ENCODE measurements at places on chromosomes 4 and X.

GRCh38 chr4:121108557-121108956 lies 36.2 kb upstream of the NDNF start:
- no peak for DNase-seq

DNA sequence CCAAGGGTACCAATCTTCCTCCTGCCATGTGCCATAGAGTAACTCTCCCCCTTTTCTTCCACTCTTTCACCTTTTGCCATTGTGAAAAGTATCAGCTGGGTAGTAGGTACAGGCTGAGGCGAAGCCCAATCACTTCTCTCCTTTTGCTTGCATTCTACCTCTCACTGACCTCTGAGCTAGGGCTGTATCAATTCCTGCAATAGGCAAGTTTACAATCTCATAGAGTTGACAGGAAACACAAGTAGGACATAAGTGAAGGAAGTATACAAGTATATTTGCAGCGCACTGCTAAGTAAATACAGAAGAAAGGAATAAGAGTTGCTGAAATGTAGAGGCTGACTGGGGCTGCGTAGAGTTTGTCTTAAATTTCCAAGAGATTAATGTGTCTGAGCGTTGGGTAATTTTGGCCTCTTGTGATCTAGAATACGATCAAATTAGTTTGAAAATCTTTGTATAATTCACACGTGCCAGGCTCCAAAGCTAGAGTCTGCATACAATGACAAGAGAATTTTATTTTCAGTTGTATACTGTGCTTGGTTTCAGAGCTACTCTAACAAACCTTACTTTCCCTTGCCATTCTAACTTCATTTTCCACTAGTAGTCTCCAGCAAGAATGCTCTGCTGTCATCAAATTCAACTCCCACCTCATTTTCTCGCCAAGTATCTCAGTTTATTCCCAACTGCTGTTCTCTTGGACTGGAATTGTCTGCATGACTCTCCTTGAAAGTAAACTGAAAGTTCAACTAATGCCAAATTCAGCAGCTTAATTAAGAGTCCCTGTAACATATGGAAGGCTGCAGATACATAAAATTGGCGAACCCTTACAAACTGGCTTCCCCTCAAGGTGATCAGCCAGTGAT lies 90.3 kb downstream of the ATP11C start:
- DNase-seq: no peak

DNA sequence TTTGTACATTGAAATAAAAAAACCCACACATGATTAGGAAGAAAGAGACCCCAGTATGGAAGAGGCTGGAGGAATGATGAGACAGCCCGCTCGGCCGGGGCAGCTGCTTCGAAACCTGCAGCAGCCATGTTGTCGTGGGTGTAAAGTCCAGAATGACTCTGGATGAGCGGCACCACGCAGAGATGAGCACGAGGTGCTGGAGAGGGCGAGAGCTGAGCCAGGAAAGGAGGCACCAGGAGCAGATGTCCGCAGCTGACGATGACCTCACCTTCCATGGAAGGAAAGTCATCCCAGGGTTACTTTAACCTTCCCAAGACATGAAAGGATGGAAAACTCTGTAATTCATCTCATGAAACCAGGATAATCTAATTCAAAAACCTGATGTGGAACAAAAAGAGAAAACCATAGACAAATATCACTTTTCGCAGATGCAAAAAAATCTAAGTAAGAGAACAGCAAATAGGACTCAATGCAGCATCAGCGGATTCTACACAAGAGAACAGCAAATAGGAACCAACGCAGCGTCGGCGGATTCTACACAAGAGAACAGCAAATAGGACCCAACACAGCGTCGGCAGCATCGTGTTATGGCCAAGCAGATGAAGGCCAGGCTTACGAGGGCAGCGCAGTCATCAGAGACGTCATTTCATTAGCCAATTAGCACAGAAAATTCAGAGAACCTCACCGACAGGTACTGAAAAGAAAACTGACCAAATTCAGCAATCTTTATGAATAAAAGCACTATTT lies 25.9 kb upstream of the SPON2 start:
- no peak for DNase-seq

DNA sequence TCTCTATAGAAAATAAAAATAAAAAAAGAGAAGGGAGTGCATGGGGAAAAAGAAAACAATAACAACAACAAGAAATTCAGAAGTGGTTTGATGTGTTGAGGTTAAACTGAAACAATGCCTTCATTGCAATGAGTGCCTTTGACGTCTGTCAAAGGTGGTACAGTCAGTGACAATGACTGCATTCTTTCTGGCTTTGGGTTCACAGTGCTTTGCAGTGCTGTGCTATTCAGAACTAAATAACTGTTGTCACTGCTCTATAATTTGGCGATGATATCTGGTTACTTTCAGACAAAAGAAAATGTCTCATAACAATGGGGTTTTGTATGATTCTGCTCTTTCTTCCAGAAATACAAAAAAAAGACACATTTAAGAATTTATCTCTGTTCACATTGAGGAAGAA lies 488.6 kb upstream of the MAGEB2 start:
- DNase-seq: no peak

DNA sequence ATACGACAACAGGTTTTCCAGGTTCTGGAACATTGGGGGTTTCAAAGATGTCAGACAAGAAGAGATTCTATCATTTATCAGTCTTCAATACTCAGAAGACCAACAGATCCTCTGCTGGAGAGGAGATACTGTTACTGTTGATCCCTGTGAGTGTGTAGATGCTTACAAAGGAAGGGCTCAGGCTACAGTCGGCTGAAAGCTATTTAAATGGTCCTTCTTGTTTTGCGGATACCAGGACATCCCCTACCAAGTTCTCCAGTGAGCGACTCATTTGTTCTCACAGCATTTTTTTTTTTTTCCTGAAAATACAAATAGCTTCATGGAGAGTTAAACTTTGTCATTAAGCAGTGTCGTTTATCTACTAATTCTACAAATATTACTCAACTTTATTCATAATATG lies 201.6 kb downstream of the CAMK2D start:
- no peak for DNase-seq

DNA sequence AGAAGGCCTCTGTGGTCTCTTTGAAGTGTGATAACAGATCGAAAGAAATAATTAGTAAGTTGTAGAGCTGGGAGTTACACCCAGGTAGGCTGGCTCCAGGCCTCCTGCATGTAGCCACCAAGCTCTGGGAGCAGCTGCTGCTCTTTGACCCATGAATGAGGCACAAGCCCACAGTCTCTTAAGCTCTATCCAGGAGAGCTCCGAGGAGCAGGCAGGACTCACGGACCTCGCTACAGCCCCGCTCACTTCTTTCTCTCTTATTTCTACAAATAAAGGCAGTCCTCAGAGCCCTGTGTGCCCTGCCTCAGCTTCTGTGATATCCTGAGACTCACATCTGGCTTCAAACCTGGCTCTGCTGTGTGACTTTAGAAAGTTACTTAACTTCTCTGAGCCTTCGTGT lies 86.9 kb downstream of the EVC start:
- DNase-seq: no peak

DNA sequence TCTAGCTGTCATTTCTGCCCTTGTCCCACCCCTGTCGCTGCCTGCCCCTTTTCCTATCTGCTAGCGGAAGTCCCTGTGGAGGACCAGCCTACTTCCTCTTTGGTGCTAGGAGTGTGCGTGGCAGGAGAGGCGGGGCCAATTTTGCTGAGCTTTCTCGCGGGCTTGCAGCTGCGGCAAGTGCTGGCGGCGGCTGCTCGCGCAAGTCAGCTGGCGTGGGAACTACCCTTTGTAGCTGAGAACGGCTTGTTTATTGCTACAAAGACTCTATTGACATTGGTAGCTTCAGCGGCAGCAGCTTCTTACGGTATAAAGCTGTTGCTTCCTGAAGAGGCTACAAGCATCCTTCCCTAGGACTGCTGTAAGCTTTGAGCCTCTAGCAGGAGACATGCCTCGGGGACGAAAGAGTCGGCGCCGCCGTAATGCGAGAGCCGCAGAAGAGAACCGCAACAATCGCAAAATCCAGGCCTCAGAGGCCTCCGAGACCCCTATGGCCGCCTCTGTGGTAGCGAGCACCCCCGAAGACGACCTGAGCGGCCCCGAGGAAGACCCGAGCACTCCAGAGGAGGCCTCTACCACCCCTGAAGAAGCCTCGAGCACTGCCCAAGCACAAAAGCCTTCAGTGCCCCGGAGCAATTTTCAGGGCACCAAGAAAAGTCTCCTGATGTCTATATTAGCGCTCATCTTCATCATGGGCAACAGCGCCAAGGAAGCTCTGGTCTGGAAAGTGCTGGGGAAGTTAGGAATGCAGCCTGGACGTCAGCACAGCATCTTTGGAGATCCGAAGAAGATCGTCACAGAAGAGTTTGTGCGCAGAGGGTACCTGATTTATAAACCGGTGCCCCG lies at the start of gene MAGEH1:
Gene MAGEH1 (plus strand): TSS at position 138 of the 843 bp plus-strand sequence. CDS start 248 bp downstream, at position 386.
- DNase-seq: peak; percentile 56

GRCh38 chrX:20547611-20548051 lies 280.9 kb upstream of the RPS6KA3 start:
- DNase-seq: no peak

DNA sequence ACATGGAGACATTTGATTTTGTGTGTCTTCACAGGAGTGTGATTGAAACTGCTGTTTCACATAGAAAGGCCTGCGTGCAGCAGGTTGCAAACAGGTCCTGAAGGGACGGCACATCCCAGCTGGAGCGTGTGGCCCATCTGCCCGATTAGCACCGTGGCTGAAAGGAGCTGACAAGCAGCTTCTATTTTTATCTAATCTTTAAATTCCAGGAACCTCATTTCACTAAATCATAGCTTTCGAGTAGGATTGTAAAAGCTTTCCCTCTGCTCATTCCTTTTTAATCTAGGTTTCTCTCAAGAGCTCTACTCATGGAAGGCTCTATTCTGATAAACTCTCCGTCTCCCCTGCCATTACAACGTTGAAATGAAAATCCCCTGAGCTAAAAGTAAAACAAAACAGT lies 106.8 kb downstream of the FSTL5 start:
- DNase-seq: no peak

- DNase-seq: no peak
Observed at GRCh38 chr4:28373601-28374000, 1513.0 kb downstream of the STIM2 start.

DNA sequence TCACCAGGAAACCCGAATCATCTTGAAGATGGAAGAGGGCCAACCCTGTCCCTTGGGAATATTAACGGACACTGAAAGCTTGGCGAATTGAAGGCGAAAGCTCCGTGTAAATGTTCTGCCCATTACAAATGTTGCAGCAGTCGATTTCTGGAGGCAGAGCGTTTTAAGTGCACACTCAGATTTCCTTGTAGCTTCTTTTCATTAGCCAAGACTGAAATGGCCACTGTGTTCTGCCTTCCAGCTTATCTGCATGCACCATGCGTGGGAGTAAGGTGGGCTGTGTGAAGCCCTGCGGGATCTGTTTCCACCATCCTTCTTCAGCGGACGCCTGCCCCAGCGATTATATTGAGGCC lies 1.3 kb downstream of the SMIM20 start:
- no peak for DNase-seq

GRCh38 chrX:105711805-105712204 lies 110.5 kb upstream of the NRK start:
- no peak for DNase-seq

DNA sequence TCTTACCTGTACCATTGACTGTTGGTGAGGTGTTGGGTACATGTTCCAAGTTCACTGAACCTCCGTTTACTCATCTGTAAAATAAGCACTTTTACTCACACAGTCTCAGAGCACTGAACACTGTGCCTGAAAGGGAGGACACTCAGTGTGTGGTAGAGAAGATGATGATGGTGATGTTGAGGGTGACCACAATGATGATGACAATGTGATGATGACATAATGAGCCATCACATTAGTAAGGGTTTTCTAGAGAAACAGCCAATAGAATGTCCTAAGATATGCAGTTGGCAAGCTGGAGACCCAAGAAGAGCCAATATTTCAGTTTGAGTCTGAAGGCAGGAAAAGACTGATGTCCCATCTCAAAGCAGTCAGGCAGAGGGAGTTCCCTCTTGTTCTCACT lies 315.4 kb upstream of the IGFBP7 start:
- DNase-seq: no peak

DNA sequence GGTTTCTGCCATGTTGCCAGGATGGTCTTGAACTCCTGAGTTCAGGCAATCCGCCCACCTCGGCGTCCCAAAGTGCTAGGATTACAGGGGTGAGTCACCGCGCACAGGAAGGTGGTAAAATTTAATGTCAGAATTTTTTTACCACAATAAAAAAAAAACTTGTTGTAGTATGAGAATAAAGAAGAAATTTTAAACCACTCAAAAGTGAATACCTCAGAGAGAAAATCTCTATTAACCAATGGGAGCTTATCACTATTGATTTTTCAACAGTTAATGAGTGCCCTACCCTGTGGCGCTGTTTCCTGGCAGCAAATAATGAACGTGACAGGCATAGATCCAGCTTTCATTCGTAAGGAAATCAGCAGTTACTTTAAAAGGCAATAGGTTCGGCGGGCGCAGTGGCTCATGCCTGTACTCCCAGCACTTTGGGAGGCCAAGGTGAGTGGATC lies 32.7 kb upstream of the SLC25A4 start:
- DNase-seq: no peak

GRCh38 chr4:78953231-78953630 lies 14.0 kb upstream of the PAQR3 start:
- DNase-seq: no peak

GRCh38 chr4:68338625-68339024 lies 11.3 kb downstream of the YTHDC1 start:
- DNase-seq: no peak

DNA sequence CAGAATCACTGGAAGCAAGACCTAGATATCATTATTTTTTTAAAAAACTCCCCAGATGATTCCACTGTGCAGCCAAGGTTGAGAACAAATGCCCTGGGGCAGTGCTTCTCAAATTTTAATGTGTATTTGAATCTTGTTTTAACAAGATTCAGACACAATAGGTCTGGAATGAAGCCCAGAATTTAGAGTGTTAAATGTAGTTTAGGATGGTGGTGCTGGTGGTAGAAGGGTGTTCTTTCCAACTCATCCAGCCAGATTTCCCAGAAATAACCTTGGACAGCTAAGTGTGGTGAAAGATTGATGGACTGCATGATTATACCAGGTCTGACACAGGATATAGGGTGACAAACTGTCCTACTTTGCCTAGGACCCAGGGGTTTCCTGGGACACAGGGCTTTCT lies 120.1 kb upstream of the MED14 start:
- no peak for DNase-seq

DNA sequence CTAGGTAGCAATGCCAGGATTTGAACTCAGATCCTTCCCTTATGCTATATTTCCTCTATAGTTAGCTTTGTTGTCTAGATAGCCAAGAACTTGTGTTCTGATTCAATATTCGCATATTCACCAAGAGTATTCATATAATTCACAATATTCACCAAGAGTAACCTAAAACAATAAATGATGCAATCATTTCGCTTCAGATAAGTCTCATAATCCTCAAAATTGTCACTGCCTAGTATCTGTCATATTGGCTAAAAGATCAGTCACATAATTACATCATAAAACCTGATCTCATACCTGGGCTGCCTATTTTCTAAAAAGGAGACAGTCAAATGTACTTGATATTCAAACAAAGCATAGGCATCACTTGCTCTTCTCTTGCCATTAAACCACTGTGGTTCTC lies 199.7 kb upstream of the CPEB2 start:
- DNase-seq: no peak

DNA sequence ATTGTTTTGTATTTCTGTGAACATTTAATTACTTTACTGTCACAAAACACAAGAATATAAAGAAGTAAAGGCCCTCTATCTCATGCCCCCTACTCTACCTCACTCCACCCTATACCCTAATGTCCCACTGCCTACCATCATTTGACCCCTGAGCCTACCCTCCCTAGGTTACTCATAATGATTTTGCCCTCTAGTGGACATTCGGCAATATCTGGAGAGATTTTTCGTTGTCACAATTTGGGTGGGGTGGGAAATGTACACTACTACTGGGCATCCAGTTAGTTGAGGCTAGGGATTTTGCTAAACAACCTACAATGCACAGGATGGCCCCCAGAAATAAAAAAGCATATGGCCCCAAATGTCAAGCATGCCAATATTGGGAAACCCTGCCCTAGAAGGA lies 10.2 kb downstream of the TEX13A start:
- DNase-seq: no peak
